ENCODE measurements at places on chromosomes 6 and 20. TPM values are rescaled to one million over a fixed set of nuclear protein-coding genes. Genes with fewer than 3 reads are reported as not detected.

RBM24 gene
- not detected for total RNA-seq

DNA sequence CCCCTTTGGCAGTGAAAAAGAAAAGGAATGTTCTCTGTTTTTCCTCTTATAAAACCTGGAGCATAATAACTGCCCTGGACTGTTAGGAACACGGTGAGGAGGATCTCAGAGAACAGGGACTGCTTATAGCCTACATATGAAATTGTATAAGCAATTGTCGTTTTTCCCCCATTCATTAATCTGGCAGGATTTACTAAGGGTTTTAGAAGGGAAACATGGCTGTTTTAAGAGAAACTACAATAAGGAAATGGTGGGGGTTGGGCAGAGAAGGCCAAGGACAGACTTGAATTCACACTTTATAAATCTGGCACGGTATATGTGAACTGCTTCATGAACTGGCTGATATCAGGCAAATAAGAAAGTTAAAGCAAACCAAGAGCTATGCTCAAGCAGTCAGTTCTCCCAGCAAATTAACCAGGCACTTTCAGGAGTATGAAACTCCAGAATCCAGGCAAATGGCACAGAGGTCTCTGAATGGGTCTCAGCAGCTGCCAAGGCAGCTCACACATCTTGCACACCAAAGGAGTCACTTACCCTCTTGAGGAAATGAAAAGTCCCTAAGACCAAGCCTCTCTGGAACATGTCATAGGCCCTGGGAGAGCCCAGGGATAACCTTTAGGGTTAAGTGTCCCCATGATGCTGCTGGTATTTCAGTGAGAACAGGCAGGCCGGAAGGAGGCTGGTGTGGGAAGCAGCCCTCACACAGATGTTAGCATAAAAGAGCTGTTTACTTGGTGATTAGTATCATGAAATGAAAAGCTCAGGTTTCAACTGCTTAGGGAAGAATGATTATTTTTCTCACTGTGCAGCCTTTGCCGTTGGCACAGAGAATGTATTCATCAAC is 260.5 kb upstream of the MARCKS start:
- DNase-seq = no peak

DNA sequence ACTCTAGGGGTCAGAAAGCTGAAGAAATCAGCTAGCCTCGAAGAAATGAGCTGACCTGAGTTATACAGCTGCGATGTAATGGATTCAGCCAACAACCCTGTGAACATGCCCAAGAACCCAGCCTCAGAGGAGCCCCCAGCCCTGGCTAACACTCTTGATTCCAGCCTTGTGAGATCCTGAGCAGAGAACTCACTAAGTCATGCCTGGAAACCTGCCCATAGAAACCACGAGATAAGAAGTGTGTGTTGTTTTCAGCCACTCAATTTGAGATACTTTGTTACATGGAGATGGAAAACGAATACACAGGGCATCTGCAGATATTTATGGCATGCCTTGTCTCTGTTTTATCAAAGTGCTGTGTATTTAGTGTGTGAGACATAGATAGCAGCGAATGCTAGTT is 265.2 kb downstream of the QKI start:
- no peak for DNase-seq

DNA sequence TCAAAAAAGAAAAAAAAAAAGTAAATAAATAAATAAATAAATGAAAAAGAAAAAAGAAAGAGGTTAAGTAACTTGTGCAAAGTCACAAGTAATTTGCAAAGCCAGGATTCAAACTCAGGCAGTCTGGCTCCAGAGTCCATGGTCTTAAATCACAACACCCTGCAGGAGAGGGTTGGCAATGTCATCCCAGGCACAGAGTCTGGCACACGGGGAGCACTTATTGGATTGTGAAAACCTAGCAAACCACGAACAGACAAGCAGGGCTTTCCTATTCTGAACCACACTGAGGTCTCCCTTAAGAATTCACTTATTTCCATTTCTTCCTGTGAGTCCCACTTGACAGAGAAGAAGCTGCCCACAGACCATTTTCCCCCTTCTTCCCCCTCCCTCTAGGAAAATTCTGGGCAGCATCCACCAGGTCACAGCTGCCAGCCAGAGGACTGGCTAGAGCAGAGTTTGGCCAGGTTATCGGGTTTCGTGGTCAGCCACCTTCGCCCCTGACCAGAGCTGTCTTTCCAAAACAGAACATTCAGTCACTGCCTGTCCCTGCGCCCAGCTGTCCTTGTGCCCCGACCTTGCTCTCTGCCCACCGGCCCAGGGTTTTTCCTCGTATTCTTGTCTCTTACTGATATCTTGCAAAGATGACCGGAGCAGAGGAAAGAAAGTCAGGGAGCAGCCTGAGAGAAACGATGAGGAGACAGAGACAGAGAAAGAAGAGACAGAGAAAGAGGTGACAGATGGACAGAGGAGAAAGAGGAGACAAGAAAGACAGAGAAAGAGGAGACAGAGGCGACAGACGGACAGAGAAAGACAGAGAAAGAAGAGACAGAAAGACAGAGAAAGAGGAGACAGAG is 106.4 kb upstream of the PTPN1 start:
- no peak for DNase-seq

- DNase-seq = peak; percentile 14
These were observed 37.1 kb upstream of the UTRN start for GRCh38 chr6:144248003-144248402.

GRCh38 chr20:2509794-2510193 is 1.1 kb upstream of the ZNF343 start:
- no peak for DNase-seq

DNA sequence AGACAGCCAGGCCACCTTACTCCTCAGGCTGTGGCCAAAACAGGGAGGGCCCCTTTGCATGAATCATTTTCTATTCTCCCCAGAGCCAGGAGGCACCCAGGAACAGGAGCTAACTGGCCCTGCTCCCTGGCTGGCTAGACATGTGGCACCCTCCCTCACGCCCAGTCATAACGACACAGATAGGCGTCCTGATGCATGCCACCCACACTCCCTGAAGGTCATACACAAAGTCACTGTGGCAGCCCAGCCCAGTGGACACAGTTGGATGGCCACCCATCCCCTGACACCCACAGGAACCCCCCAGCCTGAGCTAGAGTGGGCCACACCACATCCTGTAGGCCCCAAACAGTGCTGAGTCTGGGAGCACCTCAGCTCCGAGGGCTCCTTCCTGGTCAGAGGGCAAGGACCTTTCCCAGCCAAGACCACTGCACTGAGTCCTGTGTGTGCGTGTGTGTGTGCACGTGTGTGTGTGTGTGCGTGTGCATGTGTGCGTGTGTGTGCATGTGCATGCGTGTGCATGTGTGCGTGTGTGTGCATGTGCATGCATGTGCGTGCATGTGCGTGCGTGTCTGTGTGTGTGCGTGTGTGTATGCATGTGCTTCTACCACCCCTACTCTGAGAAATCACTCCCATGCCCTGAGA is 21.6 kb downstream of the TFEB start:
- DNase-seq = peak; percentile 70

- DNase-seq = no peak
These were observed 347.6 kb downstream of the TPBG start for GRCh38 chr6:82711105-82711827.

- peak; percentile 16 for DNase-seq
These were observed 34.0 kb downstream of the ZC3H12D start for GRCh38 chr6:149450679-149451375.

GRCh38 chr6:89146718-89147700 is 1.2 kb downstream of the PM20D2 start:
- peak; percentile 38 for DNase-seq
